ENCODE measurements at places on chromosomes 2 and 18.

DNA sequence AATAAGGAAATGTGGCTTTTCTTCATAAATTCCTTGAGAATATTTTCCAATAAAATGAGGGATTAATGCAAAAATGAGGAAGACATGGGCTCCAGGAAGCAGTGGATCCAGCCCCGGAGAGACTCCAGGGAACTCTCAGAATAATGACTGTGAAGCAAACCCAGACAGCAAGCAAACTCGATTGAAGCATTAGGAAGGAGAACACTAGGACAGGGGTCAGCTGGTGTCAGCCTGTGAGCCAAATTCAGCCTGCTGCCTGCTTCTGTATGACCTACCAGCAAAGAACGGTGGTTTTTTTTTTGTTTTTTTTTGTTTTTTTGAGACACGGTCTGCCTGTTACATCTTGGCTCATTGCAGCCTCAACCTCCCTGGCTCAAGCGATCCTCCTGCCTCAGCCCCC, 274.3 kb upstream of the FBXO11 start:
- no peak for DNase-seq

DNA sequence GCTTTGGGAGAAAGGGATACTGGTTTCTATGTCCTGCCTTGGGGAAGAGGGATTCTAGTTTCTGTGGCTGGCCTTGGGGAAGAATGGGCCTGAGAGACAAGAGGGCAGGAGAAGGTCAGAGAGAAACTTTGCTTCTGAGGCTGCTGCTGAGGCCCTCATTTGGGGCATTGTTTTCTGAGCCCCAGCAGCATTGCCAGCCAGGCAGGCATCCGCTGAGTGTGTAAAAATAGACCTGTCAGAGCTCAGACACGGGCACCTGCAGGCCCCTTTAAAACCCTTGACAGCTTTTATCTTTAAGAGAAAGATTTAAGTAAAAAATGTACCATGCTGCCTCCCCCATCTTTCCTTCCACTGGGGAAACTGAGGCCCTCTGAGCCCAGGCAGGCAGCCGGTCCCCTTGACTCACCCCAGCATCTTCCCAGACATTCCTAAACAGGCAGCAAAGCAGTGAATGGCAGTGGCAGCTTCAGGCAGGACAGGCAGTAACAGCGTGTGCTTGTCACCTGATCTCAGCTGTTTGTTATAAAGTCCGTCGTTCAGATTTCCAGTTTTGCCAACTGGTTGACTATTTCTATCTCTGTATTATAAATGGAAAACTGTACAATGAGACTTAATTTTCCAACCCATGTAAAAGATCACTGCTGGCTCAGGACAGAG, 27.6 kb downstream of the MLPH start:
- DNase-seq, result no peak

- DNase-seq, result no peak
Observed at GRCh38 chr18:11986061-11986460, 4.8 kb downstream of the IMPA2 start.

DNA sequence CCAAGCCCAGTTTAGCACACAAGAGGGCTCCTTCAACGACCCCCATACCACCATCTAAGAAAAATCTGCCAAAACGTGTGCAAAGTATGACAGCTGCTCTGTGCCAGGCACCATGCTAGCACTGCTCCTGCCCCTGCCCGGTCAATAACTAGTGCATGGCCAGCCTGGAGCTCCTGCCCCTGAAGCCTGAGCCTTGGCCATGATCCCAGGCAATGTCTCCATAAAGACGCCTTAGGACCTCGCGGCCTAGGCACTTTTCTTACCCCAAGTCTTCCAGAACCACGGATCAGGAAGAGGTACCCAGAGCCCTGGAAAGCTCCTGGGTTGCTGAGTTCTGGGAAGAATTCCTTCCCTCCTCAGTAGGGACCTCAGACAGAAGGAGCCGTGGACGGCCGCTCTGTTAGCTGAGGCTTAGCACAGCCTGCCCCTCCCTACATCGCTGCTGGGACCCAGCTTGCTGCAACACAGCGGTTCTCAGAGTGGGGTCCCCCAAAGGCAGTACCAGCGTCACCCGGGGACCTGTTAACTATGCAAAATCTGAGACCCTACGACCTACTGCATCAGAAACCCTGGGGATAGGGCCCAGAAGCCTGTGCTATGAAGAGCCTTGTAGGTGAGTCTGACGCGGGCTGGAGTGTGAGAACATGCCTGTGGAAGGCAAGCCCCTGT, 117.8 kb upstream of the TWIST2 start:
- DNase-seq, result no peak

DNA sequence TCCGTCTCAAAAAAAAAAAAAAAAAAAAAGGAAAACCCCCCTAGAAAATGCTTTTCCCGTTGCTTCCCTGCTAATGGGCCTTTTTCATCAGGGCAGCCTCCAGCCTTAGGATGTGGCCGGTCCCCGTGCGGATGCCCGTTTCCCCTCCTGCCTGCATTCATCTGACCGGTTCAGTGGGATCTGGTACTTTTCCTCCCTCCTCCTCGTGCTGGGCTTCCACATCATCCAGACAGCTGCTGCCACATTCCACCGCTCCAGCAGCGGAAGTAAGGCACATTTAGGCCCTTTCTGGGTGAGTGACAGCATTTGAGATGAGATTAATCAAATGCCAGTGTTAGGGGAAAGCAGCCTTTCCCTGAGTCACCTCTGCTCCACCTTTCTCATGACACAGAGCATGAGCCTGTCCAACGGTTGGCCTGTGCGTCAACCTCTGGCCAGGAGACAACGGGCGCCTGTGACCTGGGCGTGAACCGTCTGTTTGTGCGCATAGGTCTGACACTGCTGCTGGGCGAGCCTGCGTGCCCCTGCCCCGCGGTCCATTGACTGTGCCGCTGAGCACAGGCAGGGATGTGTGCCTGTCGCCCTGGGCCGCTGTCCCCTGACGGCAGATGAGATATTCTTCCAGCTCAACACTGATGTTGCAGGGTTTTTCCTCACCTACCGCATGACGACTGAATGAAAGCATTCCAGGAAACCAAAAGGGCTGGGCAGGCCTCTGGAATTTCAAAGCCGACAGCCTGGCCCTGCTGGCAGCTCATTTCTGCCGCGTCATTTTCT, 174.0 kb downstream of the TGIF1 start:
- no peak for DNase-seq
